Mucosa of gallbladder (tissue), 1 donor: ENCODE measurements at places on chromosomes 6 and 20.
A peak's percentile ranks its signal among the peaks of the same experiment; 100 is the strongest.

DNA sequence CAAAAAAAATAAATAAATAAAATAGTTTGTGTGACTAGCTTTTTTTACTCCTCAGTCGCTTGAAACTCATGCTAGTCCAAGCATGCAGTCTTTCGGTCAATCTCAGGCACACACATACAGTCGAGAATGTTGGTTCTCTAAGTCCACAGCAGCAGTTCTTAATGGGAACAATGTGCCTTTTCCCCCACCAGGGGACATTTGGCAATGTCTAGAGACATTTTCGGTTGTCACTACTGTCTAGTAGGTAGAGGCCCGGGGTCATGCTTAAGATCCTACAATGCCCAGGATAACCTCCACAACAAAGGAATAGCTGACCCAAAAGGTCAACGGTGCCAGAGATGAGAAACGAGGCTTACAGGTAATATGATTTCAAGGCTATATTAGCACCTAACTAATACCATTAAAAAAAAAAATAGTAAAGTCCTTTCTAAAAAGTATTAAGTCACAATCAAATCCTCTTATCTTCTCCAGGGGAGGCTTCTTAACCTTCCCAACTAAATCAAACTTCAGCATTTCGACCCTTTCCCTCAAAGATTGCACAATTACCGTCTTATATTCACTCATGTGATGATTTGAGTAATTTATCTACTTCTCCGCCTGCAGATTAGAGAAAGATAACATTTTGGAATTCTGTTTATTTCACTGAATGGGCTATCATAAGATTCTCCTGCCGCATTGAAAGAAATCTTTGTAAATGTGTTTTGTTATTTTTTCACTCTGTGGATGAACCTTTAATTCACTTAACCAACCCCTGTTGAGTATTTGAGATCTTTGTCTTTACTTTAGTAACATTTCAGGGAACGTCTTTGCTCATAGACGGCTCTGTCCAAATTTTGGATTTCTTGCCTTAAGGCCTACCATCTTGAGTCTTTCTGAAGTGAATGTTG, 8.1 kb upstream of the SALL4 start:
- no peak for DNase-seq

- no peak for DNase-seq
Observed at GRCh38 chr6:6284221-6284966, 36.1 kb downstream of the F13A1 start.

DNA sequence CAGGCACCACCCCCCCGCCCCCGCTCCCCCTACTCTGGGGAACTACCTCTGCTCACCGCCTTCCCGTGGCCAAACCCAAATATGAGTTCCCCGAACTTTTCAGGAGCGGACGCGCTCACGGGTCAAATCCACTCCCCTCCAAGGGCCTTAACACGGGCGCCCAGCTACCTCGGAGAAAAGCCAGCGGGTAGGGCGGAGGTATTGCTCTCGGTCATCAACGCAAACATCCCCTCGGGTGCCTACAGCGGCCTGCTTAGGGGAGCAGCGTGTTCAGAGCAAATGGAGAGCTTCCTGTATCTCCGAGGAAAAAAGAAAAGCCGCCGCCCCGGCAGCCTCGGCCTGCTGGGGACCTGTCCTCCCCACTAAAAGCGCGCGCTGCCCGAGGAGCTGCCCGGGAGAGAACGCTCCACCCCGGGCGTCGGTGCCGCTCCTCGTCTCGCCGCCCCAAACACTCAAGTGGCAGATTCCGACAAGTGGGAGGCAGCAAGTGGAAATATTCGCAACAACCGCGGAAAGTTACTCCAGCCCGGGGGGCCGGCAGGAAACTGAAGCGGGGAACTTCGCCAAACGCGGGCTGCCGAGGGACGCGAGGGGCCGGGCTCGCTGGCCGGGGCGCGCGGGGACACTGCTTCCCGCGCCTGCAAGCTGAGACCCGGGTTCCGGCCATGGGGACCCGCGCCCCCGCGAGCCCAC, 699 bp downstream of the PTPRT start:
- no peak for DNase-seq

- DNase-seq: no peak
Observed at GRCh38 chr6:137975188-137975940, 108.3 kb downstream of the TNFAIP3 start.

GRCh38 chr20:13223736-13224520, 2.9 kb downstream of the ISM1 start:
- no peak for DNase-seq

- DNase-seq: no peak
Observed at GRCh38 chr6:15426395-15426794, 180.5 kb downstream of the JARID2 start.

GRCh38 chr20:21105429-21106170, 558 bp downstream of the LINC00237 start:
- DNase-seq: no peak

- no peak for DNase-seq
Observed at GRCh38 chr6:61614119-61614518, 671.9 kb downstream of the KHDRBS2 start.

DNA sequence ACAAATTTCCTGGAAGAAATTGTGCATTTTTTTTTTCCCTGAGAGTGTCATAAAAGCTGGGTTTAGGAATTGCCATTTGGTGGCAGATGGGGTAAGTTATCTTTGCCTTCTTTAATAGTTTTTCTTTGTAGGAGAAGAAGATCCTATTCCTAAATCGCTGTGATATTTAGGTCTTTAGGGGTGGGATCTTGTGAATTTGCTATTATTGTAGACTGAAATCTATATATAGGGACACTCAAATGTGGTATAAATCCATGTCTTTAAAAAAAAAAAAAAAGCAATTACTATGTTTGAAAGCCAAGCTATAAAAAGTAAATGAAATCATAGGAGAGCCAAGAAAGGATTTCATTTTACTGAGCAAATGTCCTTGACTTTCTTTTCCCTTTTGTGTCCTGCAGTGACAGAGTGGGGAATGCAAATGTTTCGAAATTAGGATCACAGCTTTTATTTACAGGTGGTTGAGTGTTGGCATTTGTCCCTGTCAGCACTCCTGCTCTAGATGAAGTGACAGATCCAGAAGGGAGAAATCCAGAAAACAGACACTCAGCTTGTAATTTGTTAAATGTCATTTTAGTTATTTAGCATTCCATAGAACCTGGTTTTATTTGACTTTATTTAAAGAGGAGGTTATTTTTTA, 29.4 kb downstream of the TIAM2 start:
- no peak for DNase-seq

- no peak for DNase-seq
Observed at GRCh38 chr6:124200661-124201060, 397.0 kb downstream of the NKAIN2 start.

DNA sequence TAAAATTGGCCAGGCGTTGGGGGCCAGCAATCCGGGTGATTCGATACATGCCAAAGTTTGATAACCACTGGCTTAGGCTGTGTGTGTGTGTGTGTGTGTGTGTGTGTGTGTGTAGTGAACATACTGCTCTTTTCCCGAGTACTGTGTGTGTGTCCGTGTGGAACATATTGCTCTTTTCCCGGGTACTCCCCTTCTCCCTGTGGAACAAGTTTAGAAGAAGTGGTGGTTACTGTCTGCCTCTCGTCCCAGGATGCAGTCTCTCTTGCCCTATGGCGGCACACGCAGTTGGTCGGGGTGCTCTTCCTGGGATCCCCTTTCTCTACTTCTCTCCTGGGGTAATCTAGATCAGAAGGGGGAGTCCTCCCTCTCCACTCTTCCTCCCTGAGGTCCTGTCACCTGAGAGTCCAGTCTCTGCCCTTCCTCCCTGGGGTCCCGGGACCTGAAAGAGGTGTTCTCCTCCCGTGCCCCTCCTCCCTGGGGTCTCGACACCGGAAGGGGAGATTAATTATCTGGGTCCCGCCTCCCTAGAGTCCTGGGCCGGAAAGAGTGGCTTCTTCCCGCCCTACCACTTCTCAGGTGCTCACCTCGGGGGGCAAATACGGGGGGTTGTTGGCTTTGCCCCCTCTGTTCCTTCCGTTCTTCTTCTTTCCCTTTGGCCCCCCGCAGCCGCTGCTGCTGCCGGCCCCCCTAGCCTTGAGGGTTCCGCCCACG, 516 bp downstream of the GTPBP2 start:
- DNase-seq: peak; percentile 37

- no peak for DNase-seq
Observed at GRCh38 chr6:121759370-121759769, 323.9 kb downstream of the GJA1 start.

DNA sequence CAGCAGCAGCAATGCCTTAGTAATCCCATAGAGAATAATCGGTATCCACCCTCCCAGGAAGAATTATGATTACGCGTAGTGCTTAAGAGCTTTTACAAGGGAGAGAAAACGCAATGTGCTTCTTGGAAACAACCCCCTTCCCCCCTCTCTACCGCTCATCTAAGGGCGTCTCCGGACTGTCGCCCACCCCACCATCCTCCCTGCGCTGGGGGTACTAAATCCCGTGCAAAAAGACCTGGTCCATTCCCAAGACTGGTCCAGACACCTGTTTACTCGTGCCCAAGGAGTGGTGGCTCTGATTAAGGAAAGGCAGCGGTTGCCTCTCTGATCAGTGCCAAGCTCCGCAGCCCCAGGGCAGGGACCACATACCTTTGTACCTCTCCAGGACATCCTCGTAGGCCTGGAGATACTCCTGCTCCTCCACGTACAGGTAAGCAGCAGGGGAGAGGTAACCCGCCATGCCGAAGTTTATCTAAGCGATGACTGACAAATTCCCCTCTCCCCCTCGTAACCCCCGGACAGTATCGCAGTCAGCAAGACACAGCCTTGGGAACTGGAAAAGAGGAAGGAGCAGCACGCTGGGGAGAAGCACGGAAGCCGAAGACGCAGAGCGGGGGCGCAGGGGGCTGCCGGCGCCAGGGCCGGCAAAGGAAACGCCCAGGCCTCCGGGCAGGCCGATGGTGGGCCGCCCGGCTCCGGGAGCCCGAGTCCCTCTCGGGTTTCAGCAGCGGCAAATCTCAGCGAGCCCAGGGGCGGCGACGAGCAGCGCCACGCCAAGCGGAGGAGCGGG, 112.0 kb upstream of the BEND6 start:
- no peak for DNase-seq

- DNase-seq: no peak
Observed at GRCh38 chr6:144745439-144745838, 460.3 kb downstream of the UTRN start.

GRCh38 chr6:27023664-27024063, 223.8 kb upstream of the PRSS16 start:
- DNase-seq: no peak

DNA sequence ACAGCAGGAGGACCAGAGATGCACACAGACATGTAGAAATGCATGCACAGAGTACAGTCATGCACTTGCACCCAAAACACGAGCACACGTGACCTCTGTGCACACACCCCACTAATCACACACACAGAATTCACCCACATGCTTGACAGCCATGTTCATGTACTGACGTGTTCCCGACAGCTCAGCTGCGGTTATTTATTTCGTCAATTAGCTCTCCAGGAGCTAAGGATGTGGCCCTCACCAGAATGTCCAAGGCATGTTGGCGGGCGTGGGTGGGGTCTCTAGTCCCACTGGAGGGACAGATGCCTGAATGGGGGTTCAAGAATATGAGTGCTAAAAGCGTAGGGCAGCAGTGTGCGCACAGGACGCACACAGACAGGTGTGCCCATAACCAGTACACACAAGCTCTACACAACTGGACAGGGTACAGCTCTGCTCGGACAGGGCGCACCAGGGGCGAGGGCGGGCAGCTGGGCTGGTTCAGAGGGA, 571 bp upstream of the PRPF6 start:
- DNase-seq: no peak

- no peak for DNase-seq
Observed at GRCh38 chr6:134680021-134680420, 269.9 kb downstream of the ALDH8A1 start.

DNA sequence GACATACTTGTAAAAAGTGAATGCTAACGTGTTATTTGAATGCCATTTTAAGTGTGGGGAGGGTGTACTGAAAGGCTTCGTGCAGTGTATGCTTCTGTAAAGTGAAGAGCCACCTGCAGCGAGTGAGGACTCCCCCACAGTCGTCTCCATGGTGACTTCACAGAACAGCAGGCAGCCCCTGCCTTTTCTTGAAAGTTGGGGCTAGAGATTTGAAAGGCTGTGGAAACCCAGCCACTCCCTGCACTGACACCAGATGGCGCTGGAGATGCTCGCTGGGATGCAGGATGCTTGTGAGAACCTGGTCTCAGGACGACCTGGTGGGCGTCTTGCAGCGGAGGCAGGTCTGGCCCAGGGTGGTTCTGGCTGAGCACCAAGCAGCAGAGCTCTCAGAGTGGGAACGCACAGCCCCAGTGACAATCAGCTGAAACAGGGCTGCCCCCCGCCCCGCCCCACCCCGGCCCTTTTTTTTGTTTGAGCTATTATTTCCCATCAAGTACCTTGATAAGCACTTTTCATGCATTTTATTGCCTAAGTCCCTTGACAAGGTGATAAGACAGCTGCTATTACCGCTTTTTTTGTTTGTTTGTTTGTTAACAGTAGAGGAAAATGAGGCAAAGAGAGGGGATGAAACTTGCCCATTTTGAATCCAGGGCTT, 150.3 kb downstream of the SYCP2 start:
- peak; percentile 32 for DNase-seq

DNA sequence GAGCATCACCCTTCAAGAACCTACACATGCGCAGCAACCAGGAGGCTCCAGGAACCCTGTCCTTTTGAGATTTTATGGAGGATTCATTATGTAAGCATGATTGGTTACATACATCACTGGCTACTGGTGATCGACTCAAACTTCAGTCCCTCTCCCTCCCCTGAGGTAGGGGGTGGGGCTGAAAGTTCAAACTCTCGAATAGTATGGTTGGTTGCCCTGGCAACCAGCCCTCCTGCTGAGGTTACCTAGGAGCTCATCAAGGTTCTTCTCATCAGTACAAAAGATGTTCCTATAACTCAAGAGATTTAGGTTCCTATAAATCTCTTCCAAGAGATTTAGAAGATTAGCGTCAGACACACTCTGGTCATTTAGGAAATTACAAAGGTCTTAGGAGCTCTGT, 21.9 kb upstream of the ZSCAN9 start:
- DNase-seq: no peak

DNA sequence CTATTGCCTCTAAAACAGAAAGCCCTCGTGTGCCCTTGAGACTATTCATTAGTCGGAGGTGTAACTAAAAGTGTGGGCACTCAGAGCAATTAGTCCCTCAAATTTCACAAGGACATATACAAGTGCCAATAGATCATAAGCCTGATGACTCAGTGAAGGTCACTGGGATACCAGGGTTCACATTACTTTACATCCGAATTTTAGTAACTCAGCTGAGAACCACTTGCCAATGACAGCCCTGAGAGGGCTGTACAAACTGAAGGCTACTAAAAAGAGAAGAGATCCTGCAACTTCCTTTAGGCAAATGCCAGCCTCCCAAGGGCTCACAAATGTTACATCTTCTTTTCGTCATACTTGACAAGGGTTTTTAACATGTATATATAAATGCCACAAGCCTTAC, 369.6 kb downstream of the TENT5A start:
- no peak for DNase-seq

GRCh38 chr6:28838289-28838633, 85.5 kb downstream of the TRIM27 start:
- peak; percentile 83 for DNase-seq
